ENCODE measurements at places on chromosomes 4 and X.
A peak's percentile ranks its signal among the peaks of the same experiment; 100 is the strongest.

GRCh38 chrX:63349307-63349706 is 1.8 kb downstream of the SPIN4 start:
- peak overlapping the region; percentile 75 for H3K4me3 ChIP-seq
- no peak overlapping the region for H3K27ac ChIP-seq
- no peaks in the 10 kb centered on the region for H3K27me3 ChIP-seq

DNA sequence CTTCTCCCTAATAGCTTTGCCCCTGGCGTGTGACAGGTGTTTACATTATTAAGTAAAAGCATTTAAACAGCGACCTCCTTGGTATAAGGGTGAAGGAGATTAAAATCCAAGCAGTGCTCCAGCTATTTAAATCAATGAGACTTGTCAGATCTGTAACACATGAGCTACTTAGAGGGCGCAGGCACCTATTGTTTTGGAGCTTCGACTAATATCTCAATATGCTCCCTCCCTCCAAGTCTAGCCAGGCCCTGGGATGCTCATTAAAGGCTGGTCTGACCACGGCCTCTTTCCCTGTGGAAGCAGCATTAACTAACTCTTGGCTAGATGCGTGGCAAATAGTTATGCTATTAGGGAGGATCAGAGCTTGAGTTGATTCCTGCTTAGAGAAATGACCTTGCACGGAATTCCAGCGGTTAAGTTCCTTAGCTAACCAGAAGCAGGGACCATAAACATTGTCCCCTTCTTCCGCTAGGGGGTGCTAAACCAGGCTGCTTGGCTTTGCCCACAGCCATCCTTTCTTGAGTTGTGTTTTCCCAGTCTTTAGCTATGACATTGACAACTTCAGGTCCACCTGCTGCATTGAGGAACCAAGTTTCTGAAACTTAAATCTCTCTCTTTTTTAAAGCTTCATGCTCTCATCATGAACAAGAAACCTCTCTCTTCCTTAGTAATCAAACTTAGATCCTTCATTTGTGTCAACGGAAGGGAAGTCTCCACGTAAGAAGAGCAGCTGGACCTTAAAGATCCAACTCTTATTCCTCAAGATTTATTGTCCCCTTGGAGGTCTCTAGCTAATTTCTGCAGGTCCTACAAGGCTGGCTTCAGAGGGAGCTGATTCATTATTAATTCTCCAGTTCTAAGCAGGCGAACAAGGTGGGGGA is 80.7 kb upstream of the IGFBP7 start:
- H3K27me3 ChIP-seq: peaks cover 17% of the 10 kb centered on the region
- H3K36me3 ChIP-seq: no peaks in the 10 kb centered on the region
- peaks cover 64% of the 10 kb centered on the region for H3K4me1 ChIP-seq
- no peak overlapping the region for H3K4me3 ChIP-seq
- DNase-seq: peak; percentile 89

DNA sequence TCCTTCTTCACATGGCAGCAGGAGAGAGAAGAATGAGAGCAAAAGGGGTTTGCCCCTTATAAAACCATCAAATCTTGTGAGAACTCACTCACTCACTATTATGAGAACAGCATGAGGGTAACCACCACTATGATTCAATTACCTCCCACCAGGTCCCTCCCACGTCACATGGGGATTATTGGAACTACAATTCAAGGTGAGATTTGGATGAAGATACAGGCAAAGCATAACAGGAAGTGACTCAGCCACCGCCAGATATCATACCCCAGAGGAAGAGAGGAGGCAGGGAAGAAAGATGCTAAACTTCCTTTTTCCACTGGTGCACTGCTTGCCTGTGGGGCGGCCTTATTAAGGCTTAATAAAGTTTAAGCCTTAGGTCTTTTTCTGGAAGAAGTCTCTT is 766.1 kb downstream of the KCTD8 start:
- no peak overlapping the region for H3K4me3 ChIP-seq
- H3K4me1 ChIP-seq: no peaks in the 10 kb centered on the region
- H3K27me3 ChIP-seq: no peaks in the 10 kb centered on the region
- DNase-seq: no peak

DNA sequence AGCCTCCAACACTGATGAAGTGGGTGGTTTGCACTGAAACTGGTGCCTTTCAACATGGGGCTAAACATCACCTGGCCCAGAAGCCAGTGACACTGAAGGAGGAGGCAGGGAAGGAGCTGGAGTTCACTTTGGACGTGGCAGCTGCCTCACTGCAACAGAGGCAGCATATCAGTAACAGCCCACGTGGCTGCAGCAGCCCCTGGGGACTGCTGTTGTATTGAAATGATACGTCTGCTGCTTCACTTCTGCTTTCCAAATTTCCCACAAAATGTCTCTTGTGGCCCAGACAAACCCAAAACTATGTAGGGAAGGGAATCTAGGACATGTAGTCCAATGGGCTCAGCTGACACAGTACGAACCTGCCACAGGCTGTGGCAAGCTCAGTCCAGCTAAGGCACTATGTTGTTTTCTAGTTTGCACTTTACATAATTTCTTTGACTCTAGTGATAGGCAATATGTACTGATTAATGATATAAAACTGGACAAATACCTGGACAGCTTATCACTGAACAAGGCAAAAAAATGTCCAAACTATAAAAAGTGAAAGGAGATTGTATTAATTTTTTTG is 84.7 kb upstream of the RAPGEF2 start:
- peaks cover 39% of the 10 kb centered on the region for H3K4me1 ChIP-seq
- no peaks in the 10 kb centered on the region for H3K36me3 ChIP-seq
- H3K27me3 ChIP-seq: no peaks in the 10 kb centered on the region
- H3K4me3 ChIP-seq: no peak overlapping the region
- DNase-seq: no peak

DNA sequence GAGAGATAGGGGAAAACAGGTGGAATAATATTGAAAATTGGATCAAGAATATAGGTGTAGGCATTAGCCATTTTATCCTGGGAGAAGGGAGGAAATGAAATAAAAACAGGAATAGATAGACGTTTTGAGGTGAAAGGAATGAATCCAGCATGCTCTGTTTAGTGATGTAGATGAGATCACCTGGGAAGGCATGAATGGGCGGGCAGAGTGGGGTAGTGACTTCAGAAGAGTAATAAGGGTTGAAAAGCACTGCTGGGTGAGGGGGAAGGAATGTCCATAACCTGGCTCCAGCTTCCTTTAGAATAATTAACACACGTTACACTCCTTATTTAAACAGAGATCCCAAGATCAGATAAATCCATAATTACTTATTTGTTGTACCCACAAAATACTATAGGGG is 191.1 kb upstream of the ANXA3 start:
- no peaks in the 10 kb centered on the region for H3K27me3 ChIP-seq
- peaks cover 47% of the 10 kb centered on the region for H3K4me1 ChIP-seq
- no peak overlapping the region for H3K4me3 ChIP-seq
- H3K36me3 ChIP-seq: peaks cover 8% of the 10 kb centered on the region

DNA sequence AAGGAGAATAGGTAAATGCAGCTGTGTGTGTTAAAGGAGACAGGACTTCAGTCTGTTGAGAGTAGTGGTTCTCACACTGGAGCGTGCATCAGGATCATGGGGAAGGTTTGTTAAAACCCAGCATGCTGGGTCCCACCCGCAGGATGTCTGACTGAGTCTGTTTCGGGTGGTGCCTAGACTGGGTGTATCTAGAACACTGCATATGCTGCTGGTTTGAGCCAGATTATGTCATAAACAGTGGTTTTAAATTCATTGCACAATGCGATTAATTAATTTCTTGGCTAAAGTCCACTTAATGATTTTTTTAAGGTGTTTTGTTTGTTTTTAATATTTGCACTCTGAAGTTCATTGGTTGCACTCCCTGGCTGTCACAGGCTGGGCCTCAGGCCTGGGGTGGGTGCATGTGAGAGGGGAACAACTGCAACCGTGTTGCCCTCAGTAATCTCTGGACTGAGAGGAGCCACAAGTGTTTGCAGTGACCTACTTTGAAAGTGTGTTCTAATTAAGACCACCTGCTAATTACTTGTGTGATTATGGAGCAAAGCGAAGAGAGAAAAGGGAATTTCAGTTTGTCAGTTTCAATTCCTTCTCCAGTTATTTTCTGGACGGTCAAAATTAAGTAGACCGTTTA is 8.3 kb downstream of the HCCS start:
- peaks cover 12% of the 10 kb centered on the region for H3K36me3 ChIP-seq
- no peak for DNase-seq

DNA sequence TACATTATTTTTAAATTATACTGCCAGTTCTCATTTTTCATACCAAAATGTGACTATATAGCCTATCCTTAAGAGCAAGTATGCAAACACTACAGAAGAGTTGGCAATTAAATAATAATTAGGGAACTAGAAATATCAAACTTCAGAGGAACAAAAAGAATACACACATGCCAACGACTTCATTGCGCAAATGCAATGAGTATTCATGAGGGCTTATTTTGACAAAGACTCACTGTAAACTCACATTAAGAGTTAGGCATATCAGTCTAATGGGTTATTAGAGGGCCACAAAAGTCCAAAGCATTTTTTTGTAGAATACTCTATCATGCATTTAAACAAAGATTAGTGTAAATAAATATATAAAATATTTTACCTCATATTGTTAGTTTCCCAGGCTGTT is 31.6 kb downstream of the SLC10A7 start:
- H3K27me3 ChIP-seq: no peaks in the 10 kb centered on the region
- H3K4me1 ChIP-seq: no peaks in the 10 kb centered on the region
- DNase-seq: no peak
- H3K27ac ChIP-seq: no peak overlapping the region

DNA sequence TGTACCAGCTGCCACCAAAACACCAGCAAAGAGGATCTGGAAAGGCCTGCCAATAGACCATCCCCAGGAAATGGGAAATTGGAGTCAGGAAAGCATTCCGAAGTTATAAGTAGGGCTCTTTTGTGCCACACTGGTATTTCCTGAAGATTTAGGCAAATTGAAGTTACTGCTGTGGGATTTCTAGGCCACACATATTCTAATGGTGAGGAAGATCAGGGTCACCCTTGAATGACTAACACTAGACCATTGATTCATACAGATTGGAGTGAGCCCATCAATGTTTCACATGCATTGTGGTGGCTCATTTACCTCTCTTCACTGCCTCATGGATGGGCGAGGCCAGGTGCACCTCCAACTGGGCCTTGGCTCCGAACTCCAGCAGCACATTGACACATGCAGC is 22.6 kb downstream of the ASB11 start:
- H3K36me3 ChIP-seq: no peaks in the 10 kb centered on the region
- no peak overlapping the region for H3K27ac ChIP-seq
- H3K27me3 ChIP-seq: no peaks in the 10 kb centered on the region
- no peaks in the 10 kb centered on the region for H3K4me1 ChIP-seq

DNA sequence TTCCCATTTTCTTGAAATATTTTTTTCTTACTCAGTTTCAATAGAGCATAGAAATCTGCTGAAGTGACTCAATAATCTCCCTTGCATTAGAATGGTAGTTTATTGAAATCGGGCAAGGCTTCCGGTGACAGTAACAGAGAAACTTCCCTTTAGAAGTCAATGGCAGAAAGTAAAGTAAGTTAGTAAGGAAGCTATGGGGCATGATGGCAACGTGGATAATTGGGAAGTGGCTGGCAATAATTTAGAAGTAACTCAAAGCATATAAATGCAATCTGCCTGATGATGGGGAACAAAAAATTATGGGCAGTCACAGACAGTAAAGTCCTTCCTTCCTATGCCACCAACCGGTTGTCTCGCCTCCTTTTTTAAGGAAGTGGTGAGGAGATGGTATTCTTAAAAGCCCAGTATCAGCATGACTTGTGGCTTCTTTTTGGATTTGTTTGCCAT is 7.6 kb downstream of the CYBB start:
- H3K27ac ChIP-seq: no peak overlapping the region
- H3K4me1 ChIP-seq: no peaks in the 10 kb centered on the region
- no peak for DNase-seq
- no peaks in the 10 kb centered on the region for H3K36me3 ChIP-seq
- H3K27me3 ChIP-seq: no peaks in the 10 kb centered on the region

GRCh38 chr4:53573696-53574095 is 17.6 kb downstream of the LNX1 start:
- no peak for DNase-seq
- H3K36me3 ChIP-seq: no peaks in the 10 kb centered on the region
- H3K4me1 ChIP-seq: no peaks in the 10 kb centered on the region
- H3K27me3 ChIP-seq: no peaks in the 10 kb centered on the region

- no peaks in the 10 kb centered on the region for H3K36me3 ChIP-seq
- no peak overlapping the region for H3K4me3 ChIP-seq
- peaks cover 32% of the 10 kb centered on the region for H3K4me1 ChIP-seq
- peak overlapping the region; percentile 60 for H3K27ac ChIP-seq
- DNase-seq: no peak
- H3K27me3 ChIP-seq: no peaks in the 10 kb centered on the region
These were observed 69.5 kb downstream of the APBB2 start for GRCh38 chr4:41144812-41145211.

DNA sequence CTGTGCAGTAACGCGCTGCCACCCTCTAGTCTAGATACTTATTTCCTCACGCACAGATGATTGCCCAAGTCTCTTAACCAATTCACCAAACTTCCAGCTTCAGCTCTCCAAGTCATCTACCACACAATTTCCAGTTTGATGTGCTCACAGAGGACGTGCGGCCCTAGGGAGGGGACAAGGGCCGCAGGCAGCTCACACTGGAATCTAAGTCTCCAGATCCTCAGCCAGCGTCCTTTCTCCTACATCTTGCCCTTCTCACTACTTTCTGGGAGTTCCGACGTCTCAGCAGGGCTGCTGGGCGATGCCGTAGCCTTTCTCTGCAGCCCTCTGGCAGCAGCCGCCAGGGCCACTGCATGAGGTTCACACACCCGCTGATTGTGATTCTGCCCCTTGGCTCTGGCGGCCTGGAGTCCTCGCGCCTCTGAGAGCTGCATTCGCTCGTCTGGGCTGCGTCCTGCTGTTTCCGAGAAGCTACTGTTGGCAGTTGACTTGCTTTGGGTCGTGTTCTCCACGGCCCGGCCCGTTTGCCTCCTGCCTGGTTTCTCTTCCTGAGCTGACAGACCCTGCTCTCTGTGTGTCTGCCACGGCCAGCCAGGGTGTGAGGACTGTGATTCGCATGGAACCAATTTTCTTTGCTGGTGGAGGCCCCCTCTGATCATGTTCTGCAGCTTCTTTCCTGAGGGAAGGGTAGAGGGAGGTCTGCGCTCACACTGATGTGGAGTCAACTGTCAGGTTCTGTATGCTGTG is 14.1 kb upstream of the TMEM131L start:
- H3K27me3 ChIP-seq: no peaks in the 10 kb centered on the region
- no peak overlapping the region for H3K4me3 ChIP-seq
- DNase-seq: peak; percentile 82
- H3K27ac ChIP-seq: no peak overlapping the region
- no peaks in the 10 kb centered on the region for H3K36me3 ChIP-seq

DNA sequence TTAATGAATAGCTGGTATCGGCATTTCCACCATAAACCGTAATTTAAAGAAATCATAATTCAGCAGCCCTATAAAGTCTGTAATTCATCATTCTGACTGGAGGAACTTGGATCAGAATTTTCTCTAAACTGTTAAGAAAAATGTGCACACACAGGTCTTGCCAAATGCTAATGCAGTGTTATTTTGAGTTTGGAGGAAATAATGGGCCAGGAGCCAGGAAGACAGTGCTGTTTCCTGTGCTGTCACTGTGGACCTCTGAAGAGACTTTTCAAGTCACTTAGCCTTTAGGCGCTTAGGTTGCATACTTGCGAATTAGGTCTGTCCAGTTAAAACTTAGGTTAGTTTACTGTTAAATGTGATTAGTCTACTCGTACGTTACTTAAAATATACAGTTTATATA is 137.5 kb upstream of the ANXA3 start:
- H3K27me3 ChIP-seq: no peaks in the 10 kb centered on the region
- no peak for DNase-seq
- no peak overlapping the region for H3K27ac ChIP-seq
